ENCODE measurements at places on chromosomes 3 and 15. TPM values are rescaled to one million over a fixed set of nuclear protein-coding genes. Genes with fewer than 3 reads are reported as not detected.

The TLR9 gene
- not detected for total RNA-seq

The LNP1 gene
- total RNA-seq = 2.3 TPM

The ZNF770 gene
- 28.7 TPM for total RNA-seq

The PDHB gene
- total RNA-seq = 43.4 TPM

The ILDR1 gene
- total RNA-seq = 3.8 TPM

The CCR8 gene
- 47.6 TPM for total RNA-seq

The DAZL gene
- total RNA-seq = not detected

The MAP2K5 gene
- 23.5 TPM for total RNA-seq

The TGM5 gene
- total RNA-seq = 0.91 TPM

The SEC22C gene
- total RNA-seq = 47.3 TPM

The RBPMS2 gene
- total RNA-seq = not detected

The PLAAT1 gene
- total RNA-seq = not detected

The CLDN18 gene
- total RNA-seq = not detected

The OXTR gene
- total RNA-seq = 1.4 TPM

The ALDH1A3 gene
- not detected for total RNA-seq

The SEMA3G gene
- total RNA-seq = 0.28 TPM

The FRMD5 gene
- total RNA-seq = 0.21 TPM

The SPSB4 gene
- not detected for total RNA-seq

The ABCC5 gene
- 21.2 TPM for total RNA-seq

The CHDH gene
- total RNA-seq = 1.0 TPM

The FEZF2 gene
- total RNA-seq = not detected

The MAP1A gene
- total RNA-seq = 3.0 TPM

The NR2E3 gene
- not detected for total RNA-seq

The ALDH1A2 gene
- total RNA-seq = 0.82 TPM

The FSIP1 gene
- 0.56 TPM for total RNA-seq

The A4GNT gene
- not detected for total RNA-seq

The IMPG2 gene
- total RNA-seq = 0.23 TPM

The UBE2E2 gene
- total RNA-seq = 0.82 TPM

The GABRG3 gene
- total RNA-seq = not detected

The GABRB3 gene
- total RNA-seq = not detected

The GHRL gene
- total RNA-seq = not detected

The TRH gene
- total RNA-seq = not detected

The TMIE gene
- total RNA-seq = not detected

The TAGLN3 gene
- total RNA-seq = not detected

The ACVR2B gene
- total RNA-seq = 6.4 TPM

All from activated CD8-positive, alpha-beta memory T cell treated with anti-CD3 and anti-CD28 coated beads, Interleukin-2, amount 10 ng/mL, durations not matched to agents 7 days and 5 days (primary cell).